ENCODE measurements at places on chromosomes 2 and 18.

DNA sequence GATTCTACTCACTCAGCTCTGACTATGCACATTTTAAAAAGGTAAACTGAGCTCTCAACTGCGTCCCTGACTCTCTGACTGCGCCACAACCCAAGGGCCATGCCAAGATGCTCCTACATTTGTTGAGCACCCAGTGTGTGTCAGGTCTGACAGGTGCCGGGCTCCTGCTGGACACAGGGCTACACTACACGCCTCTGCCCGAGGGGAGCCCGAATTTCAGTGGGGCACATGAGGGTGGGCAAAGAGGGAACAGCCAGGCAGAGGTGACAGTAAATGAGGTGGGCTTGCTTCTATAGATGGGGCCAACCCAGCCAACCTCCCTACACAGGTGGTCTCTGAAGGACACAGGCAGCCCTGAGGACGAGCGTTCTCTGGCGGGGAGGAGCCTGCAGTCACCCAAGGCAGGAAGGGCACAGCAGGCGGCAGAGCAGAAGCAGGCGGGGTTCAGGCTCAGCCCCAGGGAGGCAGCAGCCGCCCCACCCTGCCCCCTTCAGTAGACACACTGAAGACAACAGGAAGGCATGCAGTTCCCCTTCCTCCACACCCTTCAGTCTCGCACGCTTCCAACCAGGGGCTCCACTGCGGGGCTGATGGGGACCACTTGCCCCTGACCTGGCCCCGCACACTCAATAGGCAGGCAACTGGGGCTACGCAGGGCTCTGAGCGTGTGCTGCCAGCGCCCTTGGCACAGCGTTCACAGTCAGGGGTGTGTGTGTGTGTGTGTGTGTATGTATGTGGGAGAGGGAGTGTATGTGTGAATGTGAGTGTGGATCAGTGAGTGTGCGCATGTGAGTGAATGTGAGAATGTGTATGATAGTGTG lies 98.4 kb downstream of the UXS1 start:
- no peak for DNase-seq

GRCh38 chr2:227464851-227465250 lies 7.1 kb upstream of the AGFG1 start:
- no peak for DNase-seq

GRCh38 chr2:239878686-239879085 lies 146.5 kb downstream of the NDUFA10 start:
- no peak for DNase-seq

- DNase-seq, result no peak
Observed at GRCh38 chr2:205682239-205682970, at the start of gene NRP2. Gene NRP2, plus strand, starts transcription at chr2:205682501. Its CDS starts 790 bp downstream, at chr2:205683291.

DNA sequence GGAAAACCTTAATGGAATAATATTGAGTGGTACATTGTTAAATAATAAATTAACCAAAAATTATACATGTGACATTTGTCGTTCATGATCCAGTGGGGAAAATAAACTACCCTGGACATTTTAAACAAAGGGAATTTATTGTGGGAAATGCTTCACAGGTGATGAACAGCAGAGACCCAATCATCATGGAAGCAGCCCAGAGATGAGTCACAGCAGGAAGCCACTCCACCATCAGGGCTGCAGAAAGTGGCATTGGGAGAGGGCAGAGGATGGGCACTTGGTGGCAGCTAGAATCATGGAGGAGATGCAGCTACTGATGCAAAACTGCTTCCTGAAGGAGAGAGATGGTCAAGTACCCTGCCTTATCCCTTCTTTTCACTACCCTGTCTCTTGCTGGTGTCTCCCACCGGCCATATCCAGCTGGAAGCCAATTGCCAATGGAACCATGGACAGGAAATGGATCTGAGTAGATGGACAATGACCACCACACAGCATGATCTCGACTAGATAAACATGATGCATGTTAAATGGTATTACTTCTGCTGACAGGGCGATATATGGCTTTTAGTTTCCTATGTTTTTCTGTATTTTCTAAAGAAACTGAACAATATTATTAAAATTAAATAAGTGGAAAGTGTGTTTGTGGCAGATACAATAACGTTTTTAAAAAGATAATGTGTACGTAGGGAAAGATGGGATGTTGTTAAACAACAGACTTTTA lies 139.8 kb downstream of the RPIA start:
- DNase-seq, result no peak

- DNase-seq, result no peak
Observed at GRCh38 chr2:44614940-44615339, 253.2 kb downstream of the CAMKMT start.

- no peak for DNase-seq
Observed at GRCh38 chr2:3355951-3356569, 21.6 kb downstream of the EIPR1 start.

DNA sequence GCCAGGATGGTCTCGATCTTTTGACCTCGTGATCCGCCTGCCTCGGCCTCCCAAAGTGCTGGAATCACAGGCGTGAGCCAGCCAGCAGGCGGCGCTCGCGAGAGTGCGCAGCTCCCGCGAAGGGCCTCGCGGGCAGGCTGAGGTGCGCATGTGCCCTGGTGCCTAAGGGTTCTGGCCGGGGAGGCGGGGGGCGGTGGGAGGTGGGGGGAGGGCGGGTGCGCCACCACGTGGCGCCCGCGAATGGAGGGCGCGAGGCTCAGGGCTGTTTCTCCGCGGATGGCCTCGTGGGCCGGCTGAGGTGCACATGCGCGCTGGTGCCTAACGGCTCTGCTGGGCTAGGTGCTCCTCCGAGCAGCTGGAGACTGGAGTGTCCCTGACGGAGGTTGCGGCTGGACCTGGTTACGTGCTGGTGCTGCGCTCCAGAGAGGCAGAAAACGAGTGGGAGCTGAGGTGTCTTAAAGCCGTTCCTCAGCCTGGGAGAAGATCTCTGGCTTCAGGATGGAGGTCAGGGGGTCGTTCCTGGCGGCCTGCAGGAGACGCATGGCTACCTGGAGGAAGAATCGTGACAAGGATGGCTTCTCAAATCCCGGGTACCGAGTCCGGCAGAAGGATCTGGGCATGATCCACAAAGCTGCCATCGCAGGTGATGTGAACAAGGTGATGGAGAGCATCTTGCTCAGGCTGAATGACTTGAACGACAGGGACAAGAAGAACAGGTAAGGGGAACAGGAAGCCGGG lies at the start of gene ANKRD62:
Gene ANKRD62 (plus strand): TSS at position 324 of the 738 bp plus-strand sequence. CDS start 175 bp downstream, at position 499.
- DNase-seq, result no peak

DNA sequence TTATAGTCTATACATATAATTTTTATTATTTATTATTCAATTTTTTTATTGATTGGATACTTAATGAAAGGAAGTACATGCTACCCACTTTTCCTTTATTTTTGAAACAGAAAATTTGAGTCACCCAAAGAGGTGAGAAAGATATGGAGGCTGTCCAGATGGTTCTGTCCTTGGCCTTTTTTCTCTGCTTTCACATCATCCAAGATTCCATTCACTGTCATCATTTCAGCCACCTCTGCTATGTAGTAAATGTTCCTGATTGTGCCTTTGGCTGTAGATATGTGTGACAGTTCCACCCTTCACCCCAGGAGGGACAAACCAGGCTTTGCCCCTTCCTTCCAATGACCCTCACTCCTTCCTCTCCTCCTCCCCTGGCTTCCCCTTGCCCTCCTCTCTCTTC lies 675.7 kb upstream of the ID2 start:
- no peak for DNase-seq

DNA sequence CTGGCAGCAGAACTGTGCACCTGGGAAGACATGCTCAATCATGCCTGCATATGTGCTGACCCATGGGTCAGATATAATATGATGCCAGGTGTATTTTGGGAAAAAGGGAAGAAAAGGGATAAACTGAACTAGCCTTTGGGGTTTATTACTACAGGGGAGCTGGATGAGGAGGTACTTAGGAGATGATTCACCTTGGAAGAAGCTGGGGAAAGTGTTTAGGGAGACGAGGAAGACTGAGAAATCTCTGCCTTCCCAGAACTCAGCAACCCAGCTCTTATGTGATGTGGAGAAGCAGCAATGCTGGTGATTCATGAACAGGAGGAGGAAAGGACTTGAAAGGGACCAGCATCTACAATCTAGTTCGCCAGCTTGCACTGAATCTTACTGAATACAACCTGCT lies 110.2 kb downstream of the BARD1 start:
- no peak for DNase-seq

DNA sequence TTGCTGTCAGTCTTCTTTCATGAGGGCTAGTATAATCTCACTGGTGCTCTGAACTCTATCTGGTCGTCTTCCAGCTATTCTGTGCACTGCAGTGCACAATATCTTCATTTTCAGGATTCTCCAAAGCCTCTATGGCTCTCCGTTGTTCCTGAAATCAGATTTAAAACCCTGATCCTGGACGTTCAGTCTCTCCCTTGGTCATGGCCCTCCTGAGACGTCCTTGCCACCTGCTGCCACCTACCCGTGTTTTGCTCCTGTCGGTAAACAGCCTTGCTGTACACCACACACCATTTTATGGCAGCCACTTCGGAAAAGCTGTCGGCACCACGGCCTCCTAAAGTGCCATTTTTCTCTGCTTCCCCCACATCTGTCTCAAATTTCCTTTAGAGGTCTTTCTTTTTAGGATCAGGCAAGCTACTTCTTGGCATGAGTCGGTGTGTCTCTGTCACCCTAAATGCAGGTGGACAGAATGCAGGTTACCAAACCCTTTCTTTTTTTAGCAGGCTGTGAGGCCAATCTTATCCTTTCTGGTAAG lies 170.0 kb downstream of the HRH4 start:
- no peak for DNase-seq

DNA sequence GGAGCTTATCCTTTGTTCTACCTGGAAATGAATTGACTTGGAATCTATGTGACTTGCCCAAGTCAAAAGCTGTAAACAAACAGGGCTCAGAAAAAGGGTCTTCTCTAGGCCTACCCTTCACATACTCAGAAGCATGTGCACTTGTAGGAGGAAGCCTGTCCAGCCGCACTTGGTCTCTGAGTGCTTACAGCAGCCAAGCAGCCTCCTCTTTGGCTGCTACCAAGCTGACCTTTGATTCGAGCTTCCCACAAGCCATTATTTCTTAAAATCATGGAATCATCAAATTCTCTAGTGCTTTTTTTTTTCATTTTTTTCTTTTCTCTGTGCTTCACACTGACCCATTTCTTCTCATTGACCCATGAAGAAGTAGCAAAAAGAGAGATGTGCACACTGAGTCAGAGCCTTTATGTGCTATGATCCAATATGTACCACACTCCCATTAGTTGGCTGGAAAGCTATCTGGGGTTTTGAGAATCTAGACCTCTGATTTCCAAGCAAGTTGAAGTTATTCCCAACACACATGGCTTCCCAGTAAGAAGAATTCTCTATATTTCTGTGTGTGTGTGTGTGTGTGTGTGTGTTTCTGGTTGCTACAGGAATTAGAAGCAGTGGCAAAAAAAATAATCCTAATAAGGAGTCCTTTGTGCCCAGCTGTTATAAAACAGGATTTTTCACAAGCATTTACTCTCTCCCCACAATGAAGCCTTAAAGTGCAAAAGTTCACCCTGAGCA lies 550.3 kb upstream of the TNP1 start:
- DNase-seq, result no peak
